ENCODE measurements at places on chromosomes 2 and 18. TPM values are rescaled to one million over a fixed set of nuclear protein-coding genes. Genes with fewer than 3 reads are reported as not detected.

The GCA gene
- total RNA-seq = 37.3 TPM

The TRAPPC12 gene
- 94.9 TPM for total RNA-seq

DNA sequence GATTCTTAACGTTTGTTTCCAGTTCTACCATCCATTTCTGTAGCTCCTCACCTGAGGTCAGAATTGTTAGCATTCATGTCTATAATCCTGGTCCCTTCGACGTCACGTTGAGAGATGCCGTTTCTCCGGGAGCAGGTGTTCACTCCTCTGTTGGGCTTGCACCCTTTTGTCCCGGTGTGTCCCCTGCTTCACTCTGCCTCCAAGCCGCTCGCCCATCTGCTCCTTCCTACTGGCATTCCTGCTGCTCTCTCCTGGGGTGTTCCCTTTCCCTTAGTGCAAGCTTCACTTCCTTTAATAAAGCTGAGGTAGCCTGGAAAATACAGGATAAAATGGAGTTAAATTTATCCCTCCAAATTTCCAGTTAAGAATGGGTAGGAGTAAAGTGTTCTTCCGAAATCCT lies 61.9 kb upstream of the CABYR start:
- peaks cover 6% of the 10 kb centered on the region for H3K36me3 ChIP-seq
- H3K4me1 ChIP-seq = peaks cover 10% of the 10 kb centered on the region
- H3K4me3 ChIP-seq = no peak overlapping the region
- DNase-seq = no peak
- H3K27me3 ChIP-seq = no peaks in the 10 kb centered on the region
- no peak overlapping the region for H3K27ac ChIP-seq

DNA sequence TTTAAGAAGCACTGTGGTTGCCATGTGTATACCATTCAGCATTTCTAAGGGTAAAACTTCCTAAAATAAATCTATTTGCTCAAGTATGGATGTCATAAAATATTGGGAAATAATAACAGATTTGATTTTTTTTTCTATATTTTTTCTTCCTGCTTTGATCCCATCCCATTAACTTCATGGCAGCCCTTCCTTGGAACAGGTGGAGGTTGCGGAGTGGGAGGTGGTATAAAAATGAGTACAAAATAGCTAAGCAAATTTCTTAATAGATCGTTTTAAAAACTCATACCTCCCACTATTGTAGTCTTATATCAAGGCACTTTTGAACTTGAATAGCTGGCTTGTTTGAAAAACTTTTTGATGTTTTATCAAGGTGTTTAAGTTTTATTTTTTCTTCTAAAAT lies 152.1 kb upstream of the KYNU start:
- no peaks in the 10 kb centered on the region for H3K36me3 ChIP-seq
- no peaks in the 10 kb centered on the region for H3K27me3 ChIP-seq
- no peak for DNase-seq
- H3K4me1 ChIP-seq = no peaks in the 10 kb centered on the region
- H3K27ac ChIP-seq = no peak overlapping the region

DNA sequence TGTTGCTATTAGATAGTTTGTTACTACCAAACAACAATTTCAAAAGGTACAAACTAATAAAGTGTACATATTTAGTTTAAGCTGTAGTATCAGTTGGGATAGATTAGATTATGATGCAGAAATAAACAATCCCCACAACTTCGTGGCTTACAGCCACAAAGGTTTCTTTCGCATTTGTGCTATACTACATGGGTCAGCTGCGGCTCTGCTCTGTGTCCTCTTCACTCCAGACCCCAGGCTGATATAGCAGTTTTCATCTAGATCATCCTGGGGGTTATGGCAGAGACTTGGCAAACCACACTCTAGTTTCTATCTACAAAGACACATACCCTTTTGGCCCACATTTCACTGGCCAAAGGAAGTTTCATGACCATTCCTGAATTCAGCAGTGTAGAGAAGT lies 108.0 kb upstream of the SP5 start:
- H3K36me3 ChIP-seq = no peaks in the 10 kb centered on the region
- H3K27me3 ChIP-seq = no peaks in the 10 kb centered on the region
- H3K4me1 ChIP-seq = no peaks in the 10 kb centered on the region
- no peak for DNase-seq
- no peak overlapping the region for H3K4me3 ChIP-seq

The UGT1A1 gene
- 1.0 TPM for total RNA-seq

DNA sequence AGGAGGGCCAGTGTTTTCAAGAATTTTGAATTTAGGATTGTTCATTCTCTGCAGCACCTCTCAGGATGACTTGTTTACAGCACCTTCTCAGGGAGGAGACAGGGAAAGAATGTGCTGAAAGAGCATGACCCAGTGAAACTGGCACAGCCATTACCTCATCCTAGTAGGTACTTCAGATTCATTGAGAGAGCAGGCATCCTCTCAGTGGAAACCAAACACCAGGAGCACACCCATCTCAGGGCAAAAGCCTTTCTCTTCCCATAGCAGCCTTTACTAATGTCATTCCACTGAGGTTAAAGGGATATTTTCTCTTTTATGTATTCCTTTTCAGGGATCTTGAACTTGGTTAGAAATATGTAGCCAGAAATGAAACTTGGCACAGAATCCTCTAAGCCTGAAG lies 2.6 kb downstream of the MAP2 start:
- no peaks in the 10 kb centered on the region for H3K27me3 ChIP-seq
- no peak overlapping the region for H3K27ac ChIP-seq
- no peak overlapping the region for H3K4me3 ChIP-seq
- no peak for DNase-seq
- no peaks in the 10 kb centered on the region for H3K36me3 ChIP-seq

The NAT8 gene
- not detected for total RNA-seq

- no peaks in the 10 kb centered on the region for H3K27me3 ChIP-seq
- H3K4me3 ChIP-seq = no peak overlapping the region
- no peaks in the 10 kb centered on the region for H3K4me1 ChIP-seq
- DNase-seq = no peak
- no peaks in the 10 kb centered on the region for H3K36me3 ChIP-seq
These were observed 119.8 kb downstream of the RPIA start for GRCh38 chr2:88811233-88811632.

The ADRA2B gene
- total RNA-seq = 0.22 TPM

DNA sequence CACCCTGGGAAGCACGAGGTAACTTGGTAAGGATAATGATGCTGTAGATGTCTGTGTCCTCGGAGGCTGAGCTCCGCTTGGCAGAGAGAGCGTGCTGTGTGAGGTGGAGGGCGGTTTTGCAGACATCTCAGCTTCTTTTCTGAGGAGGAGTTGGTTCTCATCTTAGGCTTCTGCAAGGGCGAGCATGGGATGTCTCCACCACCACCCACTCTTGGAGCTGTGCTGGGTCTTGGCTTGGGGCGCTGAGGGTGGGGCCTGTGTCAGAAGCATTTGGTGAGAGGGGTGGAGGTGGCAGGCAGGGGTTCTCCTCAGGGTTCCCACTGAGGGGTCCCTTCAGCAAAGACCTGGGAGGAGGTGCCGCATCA lies 9.2 kb downstream of the OXER1 start:
- peaks cover 13% of the 10 kb centered on the region for H3K4me1 ChIP-seq
- H3K27me3 ChIP-seq = no peaks in the 10 kb centered on the region
- H3K27ac ChIP-seq = no peak overlapping the region
- H3K4me3 ChIP-seq = no peak overlapping the region
- H3K36me3 ChIP-seq = peaks cover 17% of the 10 kb centered on the region
- DNase-seq = no peak

Measured in upper lobe of left lung (tissue), 6 donors.